ENCODE measurements at places on chromosomes 4 and X.

DNA sequence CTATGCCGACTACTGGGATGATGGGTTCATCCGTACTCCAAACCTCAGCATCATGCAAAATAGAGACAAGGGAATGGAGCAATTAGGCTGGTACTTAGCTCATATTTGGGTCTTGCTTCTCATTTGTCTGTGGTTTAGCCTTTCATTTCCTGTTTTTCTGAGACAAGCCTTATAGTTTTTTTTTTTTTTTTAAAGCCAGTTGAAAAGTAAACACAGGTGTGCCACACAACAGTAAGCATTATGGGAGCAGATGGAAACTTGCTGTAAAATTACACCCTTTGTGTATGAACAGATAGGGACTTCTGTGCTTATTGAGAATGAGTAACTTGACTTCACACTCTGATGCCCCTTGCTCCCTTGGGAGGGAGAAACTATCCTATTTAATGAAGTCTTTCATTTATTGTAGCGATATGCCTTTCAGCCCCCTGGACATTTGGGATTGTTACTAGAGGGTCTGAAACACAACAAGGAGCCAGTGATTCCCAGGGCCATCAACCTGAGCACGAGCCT lies 13.7 kb downstream of the RASSF6 start:
- DNase-seq = no peak

DNA sequence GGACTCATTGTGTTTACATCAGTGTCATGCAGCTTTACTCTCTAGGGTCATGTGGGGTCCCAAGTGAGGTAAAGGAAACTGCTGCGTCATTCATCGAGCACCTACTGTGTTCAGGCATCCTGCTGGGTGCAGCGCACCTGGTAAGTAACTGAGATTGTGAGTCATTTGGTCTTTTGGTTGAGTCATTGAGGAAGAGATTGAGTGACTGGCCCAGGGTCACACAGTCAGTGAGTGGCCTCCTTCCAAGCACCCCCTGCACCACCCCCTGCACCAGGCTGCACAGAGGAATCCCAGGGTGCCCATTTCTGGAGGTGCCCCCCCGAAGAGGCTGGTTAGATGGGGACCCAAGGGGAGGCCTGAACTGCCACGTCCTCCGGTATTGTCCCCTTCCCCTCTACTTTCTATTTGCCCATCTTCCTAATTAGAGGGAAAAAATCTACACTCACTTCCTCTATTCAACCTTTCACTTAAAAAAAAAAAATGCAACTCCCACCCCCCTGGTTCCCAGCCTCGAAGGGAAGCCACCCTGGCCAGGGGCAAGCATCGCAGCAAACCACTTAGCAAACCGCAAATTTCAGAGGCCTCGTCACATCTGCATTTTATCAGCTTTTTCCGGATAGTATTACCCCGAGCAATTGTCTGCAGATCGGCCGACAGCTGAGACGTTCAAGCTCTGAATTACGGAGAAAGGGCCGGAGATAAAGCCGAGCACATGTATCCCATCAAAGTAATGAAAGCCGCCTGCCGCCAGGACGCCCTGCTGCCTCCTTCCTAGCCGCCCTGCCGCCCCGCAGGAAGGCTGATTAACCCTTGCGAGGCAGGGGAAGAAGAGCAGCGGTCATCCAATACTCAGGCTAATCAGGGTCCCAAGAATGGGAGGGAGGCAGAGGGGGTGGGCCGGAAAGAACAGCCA lies 96.3 kb upstream of the MSX1 start:
- no peak for DNase-seq

- DNase-seq = no peak
Observed at GRCh38 chr4:105644257-105644656, 64.2 kb downstream of the INTS12 start.

- DNase-seq = no peak
Observed at GRCh38 chr4:120796271-120796670, 126.3 kb downstream of the PRDM5 start.

DNA sequence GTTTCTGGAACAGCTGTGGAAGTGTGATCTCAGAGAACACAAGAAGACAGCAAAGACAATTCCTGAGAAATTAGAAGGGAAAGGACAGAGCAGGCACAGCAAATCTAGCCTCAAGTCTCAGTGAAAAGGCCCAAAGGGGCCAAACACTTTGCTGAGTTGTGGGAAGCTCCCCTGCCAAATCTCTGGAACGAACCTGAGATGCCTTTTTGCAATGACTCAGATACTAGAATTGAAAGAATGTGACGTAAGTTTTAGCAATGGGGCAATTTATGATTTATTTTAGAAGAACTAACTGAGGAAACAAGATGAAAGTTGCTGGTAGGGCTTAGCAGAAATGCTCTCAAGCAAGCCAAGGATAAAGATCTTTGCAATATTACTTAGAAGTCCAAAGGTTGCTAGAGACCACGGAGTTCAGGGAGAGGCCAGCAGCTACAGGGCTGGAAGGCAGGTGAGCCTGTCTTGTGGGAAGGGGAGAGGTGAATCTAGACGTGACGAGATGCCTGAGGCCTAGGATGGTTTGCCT lies 92.8 kb downstream of the AMELX start:
- DNase-seq = no peak

GRCh38 chr4:76584241-76585152 lies 149.5 kb downstream of the SHROOM3 start:
- no peak for DNase-seq

GRCh38 chrX:101397779-101398178 lies 7.0 kb downstream of the RPL36A start:
- DNase-seq = no peak

- no peak for DNase-seq
Observed at GRCh38 chrX:119211649-119212014, 24.5 kb upstream of the PGRMC1 start.

GRCh38 chr4:74886484-74886883 lies 46.4 kb upstream of the PARM1 start:
- no peak for DNase-seq

DNA sequence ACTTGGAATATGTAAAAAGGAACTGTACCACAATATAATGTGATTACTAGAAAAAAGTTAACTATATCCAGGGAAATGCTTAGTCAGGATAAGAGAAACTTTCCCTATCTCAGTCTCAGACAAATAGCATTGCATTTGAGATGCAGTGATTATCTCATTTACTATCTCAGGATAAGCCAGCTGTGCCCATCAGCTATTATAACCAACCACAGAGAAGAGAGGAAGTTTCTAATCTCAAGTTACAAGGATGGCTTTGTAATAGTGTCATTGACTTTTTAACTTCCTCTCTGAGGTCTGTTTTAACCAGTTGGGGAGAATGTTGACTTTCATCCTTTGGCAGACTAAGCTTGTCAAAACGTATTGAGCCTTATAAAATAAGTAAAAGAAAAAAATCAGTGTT lies 56.5 kb downstream of the SNX25 start:
- no peak for DNase-seq

- DNase-seq = no peak
Observed at GRCh38 chr4:138832563-138832962, 183.0 kb upstream of the NOCT start.

- DNase-seq = no peak
Observed at GRCh38 chrX:8714164-8714563, 17.8 kb downstream of the ANOS1 start.

- DNase-seq = no peak
Observed at GRCh38 chr4:13778367-13778766, 150.8 kb upstream of the BOD1L1 start.

Data from activated T-cell treated with anti-CD3 and anti-CD28 coated beads for 1 hour (primary cell).